ENCODE measurements at places on chromosomes 3 and 15. TPM values are rescaled to one million over a fixed set of nuclear protein-coding genes. Genes with fewer than 3 reads are reported as not detected.

DNA sequence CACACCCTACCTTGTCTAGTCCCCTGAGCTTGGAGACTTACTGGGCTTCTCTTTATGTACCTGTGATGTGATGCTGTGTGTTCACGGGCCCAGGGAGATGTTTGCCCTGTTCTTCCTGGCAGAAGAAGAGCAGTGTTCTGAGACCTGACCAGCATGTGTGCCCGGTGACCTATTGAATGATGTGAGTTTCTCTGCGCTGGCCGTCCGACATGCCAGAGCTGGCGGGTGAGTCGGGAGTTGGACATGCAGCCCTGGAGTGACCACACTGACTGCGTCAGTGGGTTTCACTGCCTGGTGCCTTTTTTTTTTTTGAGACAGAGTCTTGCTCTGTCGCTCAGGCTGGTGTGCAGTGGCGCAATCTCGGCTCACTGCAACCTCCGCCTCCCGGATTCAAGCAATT lies 42.3 kb downstream of the CGNL1 start:
- DNase-seq, result no peak

- DNase-seq, result peak; percentile 11
Measured at GRCh38 chr3:154310840-154311239, 13.4 kb downstream of the DHX36 start.

- DNase-seq, result peak; percentile 97
Measured at GRCh38 chr3:58084166-58084565, 75.9 kb downstream of the FLNB start.

- no peak for DNase-seq
Measured at GRCh38 chr3:123757281-123757940, 126.7 kb downstream of the MYLK start.

DNA sequence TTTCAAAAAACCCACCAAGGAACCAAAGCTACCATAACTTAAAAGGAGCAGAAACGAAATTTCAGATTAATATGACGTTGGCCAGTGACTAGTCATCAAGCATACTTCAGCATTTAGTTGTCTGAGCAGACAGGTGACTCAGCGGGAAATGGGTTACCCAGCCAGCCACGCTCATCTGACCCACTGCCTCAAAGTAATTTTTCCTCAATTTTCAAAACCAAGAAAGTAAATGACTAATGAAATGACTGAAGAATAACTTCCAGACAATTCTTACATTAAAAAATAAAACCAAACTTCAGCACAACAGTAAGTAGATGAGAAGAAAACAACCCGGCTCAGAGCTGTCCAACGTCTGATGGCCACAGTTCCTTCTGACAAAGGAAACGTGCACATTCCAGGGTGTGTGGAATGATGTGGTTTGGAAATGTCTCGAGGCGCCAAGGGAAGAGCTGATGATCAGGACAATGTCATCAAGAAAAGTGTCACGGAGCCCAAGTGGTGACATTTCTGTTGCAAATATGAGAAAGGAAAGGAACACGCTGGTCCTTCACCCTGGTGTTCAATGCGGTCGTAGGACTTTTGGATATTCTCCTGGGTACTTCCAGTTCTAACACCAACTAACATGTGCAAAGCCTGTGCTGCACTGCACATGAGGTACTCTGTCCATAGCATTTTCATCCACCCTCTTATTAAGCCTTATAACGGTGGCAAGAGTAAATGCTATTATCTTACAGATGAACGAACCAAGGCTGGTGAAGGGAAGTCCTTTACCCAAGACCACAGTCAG lies 79.1 kb downstream of the FOXP1 start:
- DNase-seq, result peak; percentile 80

GRCh38 chr3:13112521-13113345 lies 39.5 kb upstream of the IQSEC1 start:
- no peak for DNase-seq

- DNase-seq, result no peak
Measured at GRCh38 chr3:8460815-8461456, 40.7 kb upstream of the LMCD1 start.

DNA sequence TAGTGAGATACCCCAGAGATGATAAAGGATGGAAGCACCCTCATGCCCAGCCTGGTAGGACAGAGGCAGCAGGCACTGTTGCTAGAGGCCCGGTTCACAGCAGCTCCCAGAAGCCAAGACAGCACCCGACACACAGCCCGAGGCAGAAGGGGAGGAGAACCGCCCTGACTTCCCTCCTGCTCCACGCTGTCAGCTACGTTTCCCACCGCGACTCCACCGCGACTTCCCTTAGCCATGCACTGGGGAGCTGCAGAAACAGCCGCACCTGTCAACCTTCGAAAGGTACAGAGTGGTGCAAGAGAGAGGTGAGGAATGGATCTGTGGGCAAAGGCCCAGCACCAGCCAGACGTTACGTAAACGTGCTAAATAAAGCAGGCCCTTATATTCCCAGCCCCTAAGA lies 529.2 kb downstream of the GABRG3 start:
- DNase-seq, result no peak

TM2D3 gene
- total RNA-seq, result 44.4 TPM
